ENCODE measurements at places on chromosomes 4 and X.

DNA sequence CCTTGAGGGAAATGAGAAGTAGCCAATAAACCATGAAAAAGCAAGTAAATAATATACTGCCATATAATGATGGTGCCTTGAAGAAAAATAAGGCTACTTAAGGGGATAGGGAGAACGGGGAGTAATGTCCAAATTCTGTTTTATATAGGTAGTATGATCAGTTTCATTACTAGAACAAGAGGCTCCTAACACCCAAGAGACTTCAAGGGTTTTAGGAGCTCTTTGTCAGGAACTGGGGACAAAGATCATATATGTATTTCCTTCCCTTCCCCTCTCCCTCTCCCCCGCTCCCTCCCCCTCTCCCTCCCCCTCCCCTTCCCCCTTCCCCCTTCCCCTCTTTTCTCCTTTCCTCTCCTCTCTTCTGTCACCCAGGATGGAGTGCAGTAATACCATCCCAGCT lies 127.3 kb downstream of the PTPN13 start:
- DNase-seq, result no peak

- DNase-seq, result no peak
Measured at GRCh38 chr4:83589279-83589678, 53.4 kb downstream of the GPAT3 start.

GRCh38 chr4:89537281-89537680 lies 229.7 kb upstream of the GPRIN3 start:
- DNase-seq, result no peak

GRCh38 chrX:53049127-53049517 lies 533 bp downstream of the GPR173 start:
- DNase-seq, result no peak

DNA sequence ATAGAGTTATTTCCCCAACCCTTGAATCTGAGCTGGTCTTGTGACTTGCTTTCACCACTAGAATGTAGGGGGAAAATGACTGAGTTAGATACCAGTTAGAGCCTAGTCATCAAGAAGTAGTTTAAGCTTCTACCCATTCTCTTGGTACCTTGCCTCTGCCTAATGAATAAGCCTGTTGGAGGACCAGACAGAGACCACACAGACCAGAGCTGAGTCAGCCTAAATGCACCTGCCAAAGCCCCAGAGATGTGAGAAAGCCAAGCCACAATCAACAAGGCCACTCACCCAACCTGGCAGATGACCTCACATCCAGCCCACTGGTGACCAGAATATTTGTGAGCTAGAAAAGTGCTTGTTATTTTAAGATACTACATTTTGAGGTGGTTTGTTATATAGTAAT lies 85.2 kb upstream of the DCLK2 start:
- DNase-seq, result no peak

DNA sequence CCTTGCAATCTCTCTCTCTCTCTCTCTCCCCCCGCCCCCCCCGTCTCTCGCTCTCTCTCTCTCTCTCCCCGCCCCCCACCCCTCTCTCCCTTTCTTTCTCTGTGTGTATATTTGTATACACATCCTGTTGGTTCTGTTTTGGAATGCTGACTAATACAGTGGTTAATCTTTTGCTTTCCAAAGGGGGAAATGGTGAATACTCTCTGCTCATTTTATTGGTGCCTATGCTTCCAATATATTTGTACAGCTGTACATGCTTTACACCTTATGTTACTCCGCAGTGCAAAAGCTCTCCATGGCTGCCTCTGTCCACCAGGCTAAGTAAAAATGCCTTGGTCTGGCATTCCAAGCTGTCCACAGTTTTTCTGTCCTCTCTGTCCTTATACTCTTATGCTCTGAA lies 158.8 kb downstream of the RBMX2 start:
- no peak for DNase-seq

GRCh38 chrX:153963546-153963945 lies 8.1 kb downstream of the HCFC1 start:
- DNase-seq, result no peak

GRCh38 chr4:55491486-55491885 lies 55.2 kb downstream of the CLOCK start:
- DNase-seq, result no peak

DNA sequence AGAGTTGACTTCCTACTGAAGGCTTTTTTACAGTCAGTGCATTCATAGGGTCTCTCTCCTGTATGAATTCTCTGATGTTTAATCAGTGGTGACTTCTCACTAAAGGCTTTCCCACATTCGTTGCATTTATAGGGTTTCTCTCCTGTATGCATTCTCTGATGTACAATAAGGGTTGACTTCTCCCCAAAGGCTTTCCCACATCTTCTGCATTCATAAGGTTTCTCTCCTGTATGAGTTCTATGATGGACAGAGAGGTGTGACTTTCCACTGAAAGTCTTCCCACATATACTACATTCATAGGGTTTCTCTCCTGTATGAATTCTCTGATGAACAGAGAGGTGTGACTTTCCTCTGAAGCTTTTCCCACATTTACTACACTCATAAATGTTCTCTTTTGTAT lies 45.2 kb downstream of the ZNF674 start:
- no peak for DNase-seq

- no peak for DNase-seq
Measured at GRCh38 chr4:61376301-61376700, 176.2 kb downstream of the ADGRL3 start.

DNA sequence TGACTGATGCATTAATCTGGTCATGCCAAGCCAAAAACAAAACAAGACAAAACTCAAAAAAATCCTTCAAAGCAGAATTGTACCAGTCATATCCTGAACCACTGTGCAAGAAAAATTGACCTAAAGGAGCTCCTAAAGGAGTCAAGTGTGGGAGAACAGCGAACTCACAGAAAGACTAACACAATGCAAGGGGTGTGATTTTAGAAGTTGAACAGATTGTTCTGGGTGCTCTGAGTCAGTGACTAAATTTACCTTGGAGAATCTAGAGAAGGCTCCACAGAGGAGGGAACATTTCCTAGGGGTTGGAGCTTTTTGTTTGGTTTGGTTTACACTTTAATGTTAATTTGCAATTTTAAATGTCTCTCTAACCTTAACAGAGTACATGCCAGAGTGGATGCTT lies 48.9 kb upstream of the PHF8 start:
- DNase-seq, result no peak

DNA sequence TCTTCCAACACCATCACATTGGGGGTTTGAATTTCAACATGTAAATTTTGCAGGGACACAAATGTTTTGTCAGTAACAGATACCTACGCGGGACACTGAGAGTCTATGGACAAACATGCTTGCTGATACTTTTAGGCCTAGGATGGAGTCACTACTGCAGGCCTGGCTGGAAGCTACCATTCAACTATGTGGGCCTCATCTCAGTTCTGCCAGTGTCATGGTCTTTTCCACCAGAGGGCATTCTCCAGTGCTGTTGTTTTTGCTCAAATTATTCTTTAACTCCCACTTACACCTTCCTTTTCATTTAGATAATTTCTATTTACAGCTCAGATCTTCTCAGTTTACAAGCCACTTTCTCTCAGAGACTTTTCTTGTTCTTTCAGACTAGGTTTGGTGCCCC lies 7.0 kb upstream of the ANK2 start:
- DNase-seq, result no peak

DNA sequence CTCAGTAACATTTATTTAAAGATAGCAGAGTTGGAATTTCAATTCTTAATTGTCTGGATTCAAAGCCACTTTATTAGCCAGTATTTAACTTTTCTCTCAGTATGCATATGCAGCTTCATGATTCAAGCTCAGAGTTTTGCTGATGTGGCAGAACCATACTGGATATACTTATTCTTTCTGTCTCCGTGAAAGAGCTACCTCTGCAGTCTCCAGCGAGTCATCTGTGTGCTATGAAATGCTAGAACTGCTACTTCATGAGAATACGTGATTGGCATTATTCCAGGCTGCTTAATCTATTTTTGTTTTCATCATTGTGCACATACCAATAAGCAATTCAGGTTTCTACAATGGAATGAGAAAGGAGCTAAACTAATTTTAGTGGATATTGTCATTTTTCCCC lies 743.7 kb downstream of the C4orf33 start:
- DNase-seq, result no peak

DNA sequence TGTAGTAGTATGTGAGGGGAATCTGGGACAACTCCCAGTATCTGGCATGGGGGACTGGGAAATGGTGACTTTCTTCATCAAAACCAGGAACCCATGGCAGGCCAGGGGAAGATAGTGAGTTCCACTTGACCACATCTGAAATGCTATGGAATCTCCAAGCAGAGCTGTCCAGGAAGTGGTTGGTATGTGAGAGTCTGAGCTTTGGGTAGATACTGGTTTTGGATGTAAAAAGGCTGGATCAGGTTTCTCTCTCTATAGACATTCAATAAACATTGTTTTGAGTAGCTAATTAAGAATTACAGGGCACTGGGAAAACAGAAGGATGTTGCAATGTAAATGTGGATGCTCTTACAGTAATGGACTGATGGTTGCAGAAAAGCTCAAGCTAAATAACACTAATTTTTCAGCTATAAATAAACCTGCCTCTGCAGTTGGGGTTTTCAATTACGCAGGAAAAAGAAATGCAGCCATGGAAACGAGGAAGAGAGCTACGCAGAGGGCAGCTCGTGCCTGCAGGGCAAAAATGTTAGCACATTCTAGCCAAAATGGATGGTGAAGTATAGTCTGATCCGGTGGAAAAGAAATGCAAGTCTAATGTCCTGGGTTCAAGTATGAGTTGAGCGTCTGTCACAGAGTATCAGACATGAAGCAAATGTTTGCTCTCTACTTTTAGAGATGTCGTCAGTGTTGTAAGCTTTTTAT lies 13.4 kb upstream of the CHRNA9 start:
- peak; percentile 59 for DNase-seq

DNA sequence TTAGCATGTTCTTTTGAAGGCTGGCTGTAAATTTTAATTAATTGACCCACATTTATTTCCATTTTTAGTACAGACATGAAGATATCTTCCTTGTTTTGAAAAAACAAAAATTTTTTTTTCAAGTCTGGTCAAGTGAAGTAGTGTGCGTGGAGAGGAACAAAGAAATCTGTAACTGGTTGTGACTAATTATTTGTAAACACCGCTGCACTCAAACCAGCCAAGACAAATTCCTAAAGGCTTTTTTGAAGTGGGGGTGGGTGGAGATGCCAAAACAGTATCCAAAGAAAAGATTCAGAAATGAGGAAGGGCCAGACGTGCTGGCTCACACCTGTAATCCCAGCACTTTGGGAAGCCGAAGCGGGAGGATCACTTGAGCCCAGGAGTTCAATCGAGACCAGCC lies 88.3 kb downstream of the SHROOM2 start:
- no peak for DNase-seq

DNA sequence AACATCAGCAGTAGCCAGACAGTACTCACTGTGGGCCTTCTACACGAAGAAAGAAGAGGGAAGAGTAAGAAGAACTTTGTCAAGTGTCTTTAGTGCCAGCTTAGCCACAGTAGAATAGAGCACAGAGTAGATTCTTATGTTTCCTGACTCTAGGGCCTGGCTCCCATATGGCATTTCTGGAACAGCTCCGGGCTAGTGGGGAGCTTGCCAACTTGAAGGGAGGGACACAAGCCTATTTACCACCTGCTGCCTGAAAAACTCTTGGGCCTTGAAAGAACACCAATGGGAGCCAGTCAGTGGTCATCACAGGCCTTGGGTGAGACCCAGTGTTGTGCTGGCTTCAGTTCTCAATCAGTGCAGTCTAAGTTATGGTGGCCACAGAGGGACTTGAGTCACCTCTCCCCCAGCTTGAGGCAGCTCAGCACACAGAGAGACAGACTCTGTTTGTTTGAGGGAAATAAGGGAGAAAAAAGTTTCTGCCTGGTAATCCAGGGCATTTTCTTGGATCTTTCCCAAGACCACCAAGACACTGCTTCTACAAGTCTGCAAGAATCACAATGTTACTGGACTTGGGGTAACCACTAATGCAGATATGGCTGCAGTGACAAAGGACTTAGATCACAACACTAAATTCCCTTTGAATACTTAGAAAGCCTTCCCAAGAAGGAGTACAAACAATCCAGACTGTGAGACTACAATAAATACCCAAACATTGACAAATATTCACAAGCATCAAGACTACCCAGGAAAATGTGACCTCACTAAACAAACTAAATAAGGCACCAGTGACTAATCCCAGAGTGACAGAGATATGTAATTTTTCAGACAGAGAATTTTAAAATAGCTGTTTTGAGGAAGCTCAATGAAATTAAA lies 261.0 kb upstream of the NDST3 start:
- DNase-seq, result no peak

- DNase-seq, result no peak
Measured at GRCh38 chr4:168679819-168680218, 183.0 kb downstream of the PALLD start.

- no peak for DNase-seq
Measured at GRCh38 chr4:74167585-74167984, 9.7 kb downstream of the MTHFD2L start.

- DNase-seq, result no peak
Measured at GRCh38 chr4:126223784-126224407, 909.1 kb downstream of the FAT4 start.

- DNase-seq, result no peak
Measured at GRCh38 chr4:130035391-130035790, 939.4 kb downstream of the C4orf33 start.

All from AG04450 (cell line).